HT-29 (cell line): ENCODE measurements at places on chromosomes 5 and 9. TPM values are rescaled to one million over a fixed set of nuclear protein-coding genes. Genes with fewer than 3 reads are reported as not detected.

GRCh38 chr9:113559834-113560800 lies 96.6 kb downstream of the RGS3 start:
- no peak for DNase-seq

DNA sequence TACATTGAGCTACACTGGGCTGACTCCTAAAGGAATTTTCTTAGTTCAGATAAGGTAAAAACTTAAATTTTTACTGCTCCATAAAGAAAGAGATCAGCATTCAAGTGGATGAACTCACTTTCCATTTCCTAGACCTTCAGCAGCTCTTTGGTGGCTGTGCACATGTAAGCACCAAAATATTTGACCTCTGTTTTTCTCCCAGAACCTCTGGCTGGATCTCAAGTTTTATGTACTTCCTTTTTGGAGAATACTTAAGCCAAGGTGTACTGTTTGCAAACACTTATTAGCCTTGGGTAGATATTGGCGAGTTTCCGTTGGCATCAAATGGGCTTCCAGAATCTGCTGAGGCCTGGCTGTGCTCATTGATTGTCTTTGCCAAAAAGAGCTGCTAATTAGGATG lies 10.3 kb downstream of the TNC start:
- DNase-seq, result no peak

GRCh38 chr9:94110821-94111252 lies 26.6 kb downstream of the PTPDC1 start:
- DNase-seq, result no peak

- no peak for DNase-seq
These were observed 18.2 kb downstream of the FAF2 start for GRCh38 chr5:176466245-176466871.

DNA sequence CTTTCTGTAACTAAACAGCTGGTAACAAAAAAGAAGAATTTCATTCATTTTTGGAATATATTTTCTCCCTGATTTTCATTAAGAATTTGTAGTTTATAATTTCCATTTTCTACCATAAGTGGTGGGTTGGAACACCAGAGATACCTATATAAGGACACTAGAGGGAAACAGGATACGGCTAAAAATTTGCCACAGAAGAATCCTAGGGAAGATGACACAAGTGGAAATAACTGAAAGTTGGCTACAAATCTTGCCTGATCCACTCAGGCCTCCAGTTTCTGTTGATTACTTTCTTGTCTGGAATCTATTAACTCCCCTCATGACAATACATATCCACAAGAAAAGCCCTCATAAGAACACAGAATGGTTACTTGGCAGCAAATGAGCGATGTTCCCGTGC lies 46.8 kb downstream of the FREM1 start:
- no peak for DNase-seq

DNA sequence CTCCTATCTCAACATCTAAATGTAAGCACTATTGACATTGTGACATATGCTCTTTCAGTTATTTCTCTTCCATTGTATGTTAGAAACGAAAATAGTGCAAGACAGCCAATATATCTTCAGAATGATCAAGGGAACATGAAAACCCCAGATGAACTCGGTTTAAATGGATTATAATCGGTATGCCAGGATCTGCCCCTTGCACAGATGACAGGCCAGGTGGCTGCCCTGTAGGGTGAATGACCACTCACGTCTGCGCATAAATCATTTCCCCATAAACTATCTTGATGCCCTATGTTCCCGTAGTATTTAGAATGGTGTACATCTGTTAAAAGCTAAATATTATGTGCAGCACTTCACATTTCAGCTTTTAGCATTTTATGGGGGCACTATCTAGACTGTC lies 69.7 kb upstream of the RANBP3L start:
- DNase-seq, result no peak

- DNase-seq, result no peak
These were observed 77.1 kb downstream of the STRBP start for GRCh38 chr9:123191260-123191659.

- DNase-seq, result no peak
These were observed 332.4 kb upstream of the EFNA5 start for GRCh38 chr5:108003178-108003577.

GRCh38 chr9:15509931-15510788 lies 610 bp downstream of the PSIP1 start:
- DNase-seq, result peak; percentile 18

DNA sequence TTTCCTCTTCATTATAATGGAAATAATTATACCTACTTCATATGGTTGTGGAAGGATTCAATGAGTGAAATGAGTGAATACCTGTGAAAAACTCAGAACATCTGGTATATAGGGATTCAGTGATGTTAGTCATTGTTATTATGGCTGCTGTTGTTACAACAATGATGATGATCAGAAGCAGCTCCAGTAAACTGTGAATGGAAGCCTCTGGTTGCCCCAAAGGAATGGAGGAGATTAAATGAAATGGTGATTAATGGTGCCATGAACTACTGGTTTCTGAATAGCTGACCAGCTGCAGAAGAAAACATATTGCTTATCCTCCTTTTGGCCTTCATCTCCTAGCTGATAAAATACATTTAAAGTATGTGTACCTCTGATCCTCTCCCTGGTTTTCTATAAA lies 372.0 kb downstream of the ARHGEF28 start:
- DNase-seq, result no peak

GRCh38 chr5:114435885-114436299 lies 74.0 kb downstream of the KCNN2 start:
- no peak for DNase-seq

- no peak for DNase-seq
These were observed 3.1 kb upstream of the UNC13B start for GRCh38 chr9:35158501-35159280.

- DNase-seq, result peak; percentile 53
These were observed 386.9 kb downstream of the CETN3 start for GRCh38 chr5:90022711-90023053.

GRCh38 chr9:21095561-21095960 lies 17.8 kb upstream of the IFNB1 start:
- DNase-seq, result peak; percentile 43

DNA sequence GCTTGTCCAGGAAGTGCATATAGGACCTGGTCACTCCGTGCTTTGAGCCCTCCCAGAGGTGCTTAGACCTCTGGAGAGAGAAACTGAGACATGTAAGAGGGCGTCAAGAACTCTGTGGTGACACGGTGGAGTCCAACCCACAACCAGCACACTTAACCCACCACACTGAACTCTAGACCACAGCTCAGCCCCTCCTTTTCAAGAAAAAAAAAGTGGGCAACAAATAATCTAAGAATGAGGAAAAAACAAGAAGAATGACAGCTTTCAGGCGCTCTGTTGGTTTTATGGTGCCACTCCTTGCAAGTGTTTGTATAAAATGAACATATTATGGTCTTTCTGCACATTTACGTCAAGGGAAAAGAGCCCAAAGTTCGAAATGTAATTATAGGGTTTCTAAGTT lies 50.2 kb upstream of the SNAPC3 start:
- DNase-seq, result no peak

GRCh38 chr5:36397901-36398536 lies 96.3 kb upstream of the RANBP3L start:
- peak; percentile 20 for DNase-seq

DNA sequence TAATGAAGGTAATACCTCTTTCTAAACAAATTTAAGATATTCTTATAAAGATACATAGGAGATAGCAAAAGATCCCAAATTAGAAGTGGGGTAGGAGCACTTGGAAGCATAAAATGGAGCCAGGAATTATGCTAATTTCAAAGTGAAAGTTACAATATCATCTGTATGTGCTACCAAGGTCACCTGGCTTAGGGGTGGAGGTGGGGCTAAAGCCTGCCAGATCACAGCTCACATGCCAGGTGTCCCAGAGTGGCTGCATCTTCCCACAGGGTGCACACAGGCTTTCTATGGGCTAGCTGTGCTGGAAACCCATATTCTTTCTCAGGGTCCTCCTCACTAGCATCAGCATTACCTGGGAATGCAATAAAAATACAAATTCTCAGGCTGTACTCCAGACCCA lies 118.2 kb upstream of the TXNDC8 start:
- no peak for DNase-seq

GRCh38 chr9:126853667-126854066 lies 6.8 kb upstream of the ZBTB34 start:
- no peak for DNase-seq

DNA sequence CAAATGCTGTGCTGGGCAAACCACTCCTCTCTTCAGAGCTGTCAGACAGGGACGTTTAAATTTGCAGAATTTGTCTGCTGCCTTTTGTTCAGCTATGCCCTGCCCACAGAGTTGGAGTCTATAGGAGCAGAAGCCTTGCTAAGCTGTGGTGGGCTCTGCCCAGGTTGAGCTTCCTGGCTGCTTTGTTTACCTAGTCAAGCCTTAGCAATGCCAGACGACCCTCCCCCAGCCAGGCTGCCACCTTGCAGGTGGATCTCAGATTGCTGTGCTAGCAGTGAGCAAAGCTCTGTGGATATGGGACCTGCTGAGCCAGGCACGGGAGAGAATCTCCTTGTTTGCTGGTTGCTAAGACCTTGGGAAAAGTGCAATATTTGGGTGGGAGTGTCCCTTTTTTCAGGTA lies 314.9 kb downstream of the NNT start:
- no peak for DNase-seq

DNA sequence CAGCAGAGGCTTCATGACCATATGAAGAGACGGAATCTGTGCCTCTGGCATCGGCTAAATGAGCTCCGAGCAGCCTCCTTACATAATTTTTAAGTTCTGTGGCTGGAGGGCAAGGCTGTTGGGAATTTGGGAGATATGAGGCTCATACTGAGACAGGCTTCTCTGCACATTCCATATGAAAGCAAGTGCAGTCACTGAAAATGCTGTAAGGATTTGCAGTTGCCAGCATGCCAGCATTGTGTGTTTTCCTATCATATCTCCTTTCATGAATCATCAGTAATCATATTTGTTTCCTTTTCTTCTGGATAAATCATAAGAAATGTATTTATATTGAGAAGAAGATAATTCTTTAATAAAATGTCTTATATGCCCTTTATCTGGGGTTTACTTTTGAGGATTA lies 775.4 kb downstream of the SEMA5A start:
- no peak for DNase-seq

DNA sequence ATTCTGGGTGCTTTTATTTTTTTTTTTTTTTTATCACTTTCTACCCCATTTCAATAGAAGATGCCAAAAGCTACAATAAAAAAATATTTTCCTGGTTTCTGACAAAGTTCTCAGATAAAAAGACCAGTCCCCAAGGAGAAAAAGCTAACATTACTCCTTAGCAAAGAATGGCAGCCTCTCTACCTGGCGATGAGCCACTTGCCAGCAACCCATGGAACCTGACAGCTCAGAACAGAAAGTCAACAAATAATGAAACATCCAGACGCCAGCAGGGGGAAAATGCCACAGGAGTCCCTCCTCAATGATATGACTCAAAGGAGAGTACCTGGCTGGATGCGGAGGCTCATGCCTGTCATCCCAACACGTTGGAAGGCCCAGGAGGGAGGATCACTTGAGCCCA lies 123.2 kb downstream of the MYO10 start:
- peak; percentile 77 for DNase-seq

GRCh38 chr9:124495126-124496074 lies 11.8 kb downstream of the NR5A1 start:
- no peak for DNase-seq

GRCh38 chr9:112853882-112854585 lies 36.6 kb downstream of the SLC46A2 start:
- DNase-seq, result no peak

- DNase-seq, result no peak
These were observed 95.5 kb upstream of the PHYKPL start for GRCh38 chr5:178327931-178328711.

DNA sequence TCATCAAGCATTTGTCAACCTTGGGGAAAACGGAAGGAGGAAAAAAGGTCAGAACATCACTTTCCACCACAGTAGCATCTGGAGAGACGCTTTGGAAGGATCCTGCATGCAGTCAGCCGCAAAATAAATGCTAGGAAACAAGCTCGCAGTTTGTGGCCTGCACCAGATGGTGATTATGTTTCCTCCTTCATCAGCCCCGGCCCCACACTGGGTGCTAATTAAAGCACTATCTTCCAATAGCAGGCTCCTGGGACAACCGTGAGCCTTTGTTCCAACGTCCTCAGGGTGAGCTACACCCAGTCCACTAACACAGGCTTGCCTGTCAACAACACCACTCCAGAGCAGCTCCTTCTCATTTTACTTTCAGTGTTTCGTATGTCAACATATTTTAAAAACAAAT lies 64.0 kb downstream of the RNF130 start:
- DNase-seq, result no peak

GRCh38 chr5:6715758-6716628 lies 2.8 kb downstream of the TENT4A start:
- peak; percentile 35 for DNase-seq

- peak; percentile 97 for DNase-seq
These were observed 6.4 kb downstream of the ARRDC1 start for GRCh38 chr9:137611623-137612609.

DNA sequence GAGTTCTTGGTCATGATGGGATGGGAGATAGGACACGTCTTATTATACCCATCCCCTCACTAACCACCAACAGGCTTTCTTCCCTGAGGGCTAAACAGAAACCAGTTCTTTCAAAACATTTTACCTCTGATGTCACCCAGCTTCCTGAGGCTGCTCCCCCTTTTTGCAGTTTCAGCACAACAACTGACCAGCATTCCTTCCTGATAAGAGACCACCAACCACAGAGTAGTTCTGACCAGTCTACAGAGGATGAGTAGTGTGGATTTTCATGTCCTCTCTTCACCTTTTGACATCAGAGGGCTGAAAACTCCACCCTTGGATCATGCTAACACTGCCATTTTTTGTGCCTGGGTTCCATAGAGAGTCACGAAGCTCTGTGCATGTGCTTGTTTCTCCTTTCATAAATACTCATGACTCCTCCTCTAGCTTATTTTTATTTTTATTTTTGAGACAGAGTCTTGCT lies 82.6 kb downstream of the OSTF1 start:
- DNase-seq, result no peak

DNA sequence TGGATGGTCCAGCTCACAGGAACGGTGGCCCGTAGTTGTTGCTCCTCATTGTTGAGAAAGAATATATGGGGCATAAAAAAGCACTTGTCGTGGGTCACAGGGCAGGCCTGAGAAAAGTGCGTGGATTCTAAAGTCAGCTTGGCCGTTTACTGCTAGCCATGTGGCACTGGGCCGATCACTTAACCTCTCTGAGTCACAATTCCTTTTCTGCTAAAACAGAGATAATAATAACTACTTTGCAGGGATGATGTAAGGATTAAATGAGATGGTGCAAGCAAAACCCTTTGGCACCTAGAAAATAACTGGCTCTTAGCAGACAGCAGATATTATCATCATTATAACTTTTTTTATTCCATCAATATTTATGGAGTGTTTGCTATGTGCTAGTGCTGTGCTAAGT lies 579.7 kb downstream of the CCDC171 start:
- no peak for DNase-seq

GRCh38 chr5:138967791-138968448 lies 92.8 kb upstream of the LRRTM2 start:
- DNase-seq, result peak; percentile 87

- DNase-seq, result no peak
These were observed 143.8 kb upstream of the VLDLR start for GRCh38 chr9:2477755-2478154.

Gene PCDH12
- not detected in 2 replicates for total RNA-seq

Gene IRX4
- not detected in 2 replicates for total RNA-seq

Gene PLAC8L1
- total RNA-seq, result not detected in 2 replicates

Gene PPP3R2
- not detected in 2 replicates for total RNA-seq

Gene CAAP1
- total RNA-seq, result 19.9 and 28.2 TPM in 2 replicates

Gene ZNF608
- total RNA-seq, result 3.7 and 4.9 TPM in 2 replicates

Gene FBP2
- total RNA-seq, result not detected in 2 replicates

Gene IL33
- 0.03 and 0.05 TPM in 2 replicates for total RNA-seq

Gene SLC36A2
- total RNA-seq, result not detected in 2 replicates

Gene LIX1
- not detected in 2 replicates for total RNA-seq

Gene PCDHGA2
- 0.03 and 0.05 TPM in 2 replicates for total RNA-seq

Gene SLCO4C1
- total RNA-seq, result not detected in 2 replicates

Gene PDE8B
- total RNA-seq, result not detected in 2 replicates

Gene TAF1L
- under 0.01 TPM in 1 of 2 replicates, not detected in the other for total RNA-seq

Gene ANKRD20A1
- not detected in 2 replicates for total RNA-seq

Gene DND1
- 2.7 and 2.9 TPM in 2 replicates for total RNA-seq
